ENCODE measurements at places on chromosomes 7 and 10.

DNA sequence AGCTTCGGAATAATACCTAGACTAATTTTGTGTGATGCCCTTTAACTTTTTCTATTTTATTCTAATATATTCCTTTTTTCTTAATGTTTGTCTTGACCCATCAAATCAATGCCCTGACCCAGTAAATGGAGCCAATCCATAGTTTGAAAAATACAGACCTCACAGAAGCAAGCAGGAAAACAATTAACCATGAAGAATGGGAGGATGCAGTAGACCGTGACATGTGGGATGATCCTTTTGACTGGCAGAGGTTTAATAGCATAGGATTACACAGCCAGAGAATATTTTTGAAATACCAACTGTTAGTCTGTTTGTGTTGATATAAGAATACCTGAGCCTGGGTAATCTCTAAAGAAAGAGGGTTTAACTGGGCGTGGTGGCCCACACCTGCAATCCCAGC is 142.6 kb upstream of the NEBL start:
- DNase-seq: no peak

GRCh38 chr7:102021841-102022618 is 204.6 kb downstream of the CUX1 start:
- DNase-seq: no peak

DNA sequence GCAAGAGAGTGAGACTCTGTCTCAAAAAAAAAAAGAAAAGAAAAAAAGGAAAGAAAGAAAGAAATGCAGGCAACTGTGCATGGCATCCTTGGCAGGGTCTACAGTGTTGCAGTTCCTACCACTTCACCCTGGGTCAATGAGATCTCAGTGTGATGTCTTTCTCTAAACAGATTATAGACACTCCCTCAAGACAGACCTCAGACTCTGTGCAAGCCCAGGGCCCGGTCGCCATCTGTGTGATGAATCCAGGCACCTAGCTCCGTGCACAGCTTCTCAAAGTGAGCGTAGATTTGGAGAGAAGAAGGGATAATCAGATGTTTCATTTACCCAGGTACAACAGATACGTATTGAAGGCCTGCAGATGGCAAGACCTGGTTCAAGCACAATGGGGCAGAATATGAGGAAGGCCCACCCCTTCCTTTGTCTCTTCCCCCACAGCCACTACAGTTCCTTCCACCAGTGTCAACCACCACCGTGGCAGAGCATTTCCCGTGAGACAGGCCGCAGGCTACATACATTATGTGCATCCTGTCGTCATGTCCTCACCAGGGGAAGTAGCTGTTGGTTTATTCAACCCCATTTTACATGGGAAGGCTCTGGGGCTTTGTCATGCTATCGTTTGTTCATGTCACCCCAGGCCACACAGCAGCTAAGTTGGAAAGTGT is 471.7 kb upstream of the GALNT17 start:
- no peak for DNase-seq

- no peak for DNase-seq
Observed at GRCh38 chr7:1809601-1810258, 139.7 kb downstream of the ELFN1 start.

DNA sequence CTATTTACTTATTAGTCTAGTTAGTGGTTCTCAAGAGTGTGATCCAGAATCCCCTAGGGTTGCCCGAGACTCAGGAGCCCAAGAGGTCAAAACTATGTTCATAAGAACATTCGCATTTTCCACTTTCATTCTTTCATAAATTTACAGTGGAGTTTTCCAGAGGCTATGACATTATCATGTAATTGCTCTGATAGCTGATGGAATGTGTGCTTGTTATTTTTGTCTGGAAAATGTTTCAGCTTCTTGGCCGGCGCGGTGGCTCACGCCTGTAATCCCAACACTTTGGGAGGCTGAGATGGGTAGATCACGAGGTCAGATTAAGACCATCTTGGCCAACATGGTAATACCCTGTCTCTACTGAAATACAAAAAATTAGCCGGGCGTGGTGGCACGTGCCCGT is 10.1 kb downstream of the PURB start:
- DNase-seq: no peak

- DNase-seq: no peak
Observed at GRCh38 chr10:86281396-86281795, 85.2 kb downstream of the GRID1 start.

GRCh38 chr10:102083541-102083940 is 18.4 kb downstream of the HPS6 start:
- DNase-seq: no peak

- no peak for DNase-seq
Observed at GRCh38 chr7:88169717-88170320, 50.0 kb downstream of the SRI start.

GRCh38 chr7:141568227-141568626 is 17.0 kb downstream of the AGK start:
- no peak for DNase-seq

DNA sequence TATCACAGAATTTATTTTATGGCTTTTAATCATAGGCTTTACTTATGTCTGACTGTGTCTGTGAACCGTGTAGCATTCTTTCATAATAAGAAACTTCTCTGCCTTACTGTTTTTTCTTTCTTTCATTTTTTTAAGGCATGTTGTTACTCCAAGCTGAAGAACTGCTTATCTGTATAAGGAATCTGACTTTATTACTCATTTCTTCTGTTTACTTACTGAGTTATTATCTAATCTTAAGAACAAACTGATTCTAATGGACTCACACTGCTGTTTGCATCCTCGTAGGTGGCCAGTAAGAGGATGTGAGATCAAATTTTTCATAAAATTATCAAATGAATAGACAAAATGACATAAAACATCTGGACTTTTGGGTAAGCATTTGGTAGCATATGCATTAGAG is 54.7 kb upstream of the DNAJC1 start:
- no peak for DNase-seq

DNA sequence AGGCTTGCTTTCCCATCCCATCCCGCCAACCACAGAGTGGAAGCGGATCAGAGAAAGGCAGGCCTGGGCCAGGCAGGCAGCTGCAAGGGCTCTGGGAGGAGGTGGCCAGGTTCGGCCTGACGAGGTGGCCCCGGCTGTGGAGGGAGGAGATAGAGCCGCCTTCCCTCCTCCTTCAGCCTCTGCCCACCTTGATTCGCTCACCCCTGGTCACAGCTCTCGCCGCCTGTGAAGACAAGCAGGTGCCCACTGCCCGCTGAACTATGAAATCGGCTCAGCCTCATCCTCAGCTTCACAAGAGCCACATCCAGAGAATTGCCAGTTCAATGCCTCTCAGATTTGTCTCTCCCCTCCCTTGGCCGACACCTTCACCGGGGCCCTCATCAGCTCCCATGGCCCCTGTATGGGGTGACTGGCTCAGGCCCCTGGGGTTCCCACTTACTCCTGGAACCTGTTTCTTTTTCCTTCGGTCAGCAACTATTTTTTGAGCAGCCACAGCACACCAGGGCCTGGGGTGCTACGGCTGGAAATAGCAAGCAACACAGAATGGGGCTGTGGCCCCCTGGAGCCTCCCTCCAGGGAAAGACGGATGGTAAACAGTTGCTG is 80.0 kb upstream of the CHST15 start:
- DNase-seq: no peak

DNA sequence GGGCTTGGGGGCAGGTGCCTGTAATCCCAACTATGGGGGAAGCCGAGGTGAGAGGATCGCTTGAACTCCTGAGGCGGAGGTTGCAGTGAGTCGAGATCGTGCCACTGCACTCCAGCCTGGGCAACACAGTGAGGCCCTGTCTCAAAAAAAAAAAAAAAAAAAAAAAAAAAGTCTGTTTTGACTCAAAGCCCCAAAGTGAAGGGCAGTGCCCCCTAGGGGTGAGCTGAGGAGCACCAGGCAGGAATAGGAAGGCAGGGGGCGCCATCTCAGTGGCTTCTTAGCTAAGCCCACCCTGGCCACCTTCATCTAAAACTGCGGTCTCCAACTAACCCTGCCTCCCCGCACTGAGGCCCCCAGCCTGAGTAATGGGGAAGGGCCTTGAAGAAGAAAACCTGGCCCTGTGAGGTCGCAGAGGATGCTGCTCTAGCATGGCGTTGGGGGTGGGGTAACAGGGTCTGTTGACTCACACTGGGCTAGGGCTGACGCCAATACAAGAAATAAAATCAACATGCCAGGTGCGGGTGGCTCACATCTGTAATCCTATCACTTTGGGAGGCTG is 9.8 kb downstream of the PODXL start:
- no peak for DNase-seq

- DNase-seq: no peak
Observed at GRCh38 chr7:140653319-140654108, 12.9 kb upstream of the DENND2A start.

- no peak for DNase-seq
Observed at GRCh38 chr10:5540891-5541290, 16.1 kb downstream of the CALML3 start.

DNA sequence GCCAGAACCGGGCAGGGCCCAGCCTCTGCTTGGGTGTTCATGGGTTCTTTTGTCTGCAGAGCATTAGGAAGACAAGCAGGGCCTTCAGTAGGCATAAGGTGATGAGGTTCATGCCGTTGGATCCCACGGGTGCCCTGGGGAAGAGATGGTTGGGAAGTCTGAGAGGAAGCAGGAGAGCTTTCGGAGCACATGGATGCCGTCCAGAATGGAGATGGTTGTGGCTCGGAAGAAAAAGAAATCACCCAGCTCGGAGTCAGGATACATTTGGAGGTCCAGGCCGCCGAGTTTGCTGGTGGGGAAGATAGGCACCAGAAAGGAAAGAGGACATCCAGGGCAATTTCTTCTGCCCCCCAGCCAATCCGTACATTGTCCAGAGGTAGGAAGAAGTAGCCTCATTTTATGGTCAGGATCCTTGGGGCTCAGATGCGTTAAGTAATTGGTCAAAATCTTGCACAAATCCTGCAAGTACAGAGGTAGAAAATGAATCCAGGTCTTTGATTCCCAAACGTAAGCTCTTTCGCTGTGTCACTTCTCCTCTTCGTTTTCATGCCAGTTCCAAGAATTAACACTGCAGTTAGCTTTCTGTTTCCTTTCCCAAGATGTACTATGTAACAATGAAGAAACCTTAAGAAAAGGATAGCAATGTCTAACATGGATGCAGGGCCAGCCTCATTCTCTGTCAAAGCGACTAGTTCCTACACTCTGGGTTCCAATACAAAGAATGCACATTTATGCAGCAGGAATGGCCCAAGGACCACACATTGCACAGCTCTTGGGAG is 147.8 kb upstream of the KLF6 start:
- DNase-seq: no peak

DNA sequence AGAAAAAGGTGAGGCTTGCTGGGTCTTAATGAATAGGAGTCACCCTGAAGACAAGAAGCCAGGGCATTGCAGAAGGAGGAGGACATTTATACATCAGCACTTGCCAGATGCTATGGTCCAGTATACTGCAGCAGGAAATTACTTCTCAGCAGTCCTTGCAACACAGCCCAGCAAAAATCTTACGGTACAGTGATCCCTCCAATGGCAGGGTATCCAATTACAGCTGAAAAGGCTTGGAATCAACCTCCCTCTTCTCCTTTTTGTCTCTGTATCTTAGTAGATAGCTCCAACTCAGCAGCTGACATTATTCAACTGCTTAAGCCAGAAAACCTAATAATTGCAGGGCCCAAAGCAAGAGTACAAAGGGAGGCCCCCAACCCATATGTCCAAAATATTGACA is 128.3 kb upstream of the COBL start:
- DNase-seq: no peak

DNA sequence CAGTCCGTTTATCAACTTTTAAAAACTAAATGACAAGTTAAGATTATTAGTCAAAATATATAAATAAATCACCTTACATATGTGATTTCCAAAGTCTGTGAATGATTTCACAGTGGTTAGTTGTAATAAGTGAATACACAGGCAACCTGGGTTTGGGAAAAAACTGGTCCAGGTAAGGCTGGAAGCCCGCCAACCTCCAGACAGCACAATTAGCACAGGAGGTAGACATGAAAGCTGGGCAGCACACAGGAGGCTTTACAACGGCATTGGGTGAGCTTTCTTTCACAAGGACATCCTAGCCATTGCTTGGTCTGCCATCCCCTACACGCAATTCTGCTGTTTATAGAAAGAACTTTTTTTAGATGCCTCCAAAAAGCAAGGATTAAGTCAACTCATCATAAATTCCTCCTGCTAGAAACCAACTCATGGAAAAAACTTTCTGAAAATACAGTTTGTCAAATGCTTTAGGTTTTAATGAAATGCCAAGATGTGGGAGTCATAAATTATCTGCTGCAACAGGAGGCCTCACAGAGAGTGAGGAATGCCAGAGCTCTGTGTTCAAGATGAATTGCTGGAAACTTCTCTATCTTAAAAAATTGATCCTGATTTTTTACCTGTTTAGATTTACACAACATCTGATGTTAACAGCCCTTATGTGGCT is 346.8 kb upstream of the NFE2L3 start:
- no peak for DNase-seq

GRCh38 chr7:131655866-131656265 is 99.4 kb upstream of the PODXL start:
- no peak for DNase-seq

DNA sequence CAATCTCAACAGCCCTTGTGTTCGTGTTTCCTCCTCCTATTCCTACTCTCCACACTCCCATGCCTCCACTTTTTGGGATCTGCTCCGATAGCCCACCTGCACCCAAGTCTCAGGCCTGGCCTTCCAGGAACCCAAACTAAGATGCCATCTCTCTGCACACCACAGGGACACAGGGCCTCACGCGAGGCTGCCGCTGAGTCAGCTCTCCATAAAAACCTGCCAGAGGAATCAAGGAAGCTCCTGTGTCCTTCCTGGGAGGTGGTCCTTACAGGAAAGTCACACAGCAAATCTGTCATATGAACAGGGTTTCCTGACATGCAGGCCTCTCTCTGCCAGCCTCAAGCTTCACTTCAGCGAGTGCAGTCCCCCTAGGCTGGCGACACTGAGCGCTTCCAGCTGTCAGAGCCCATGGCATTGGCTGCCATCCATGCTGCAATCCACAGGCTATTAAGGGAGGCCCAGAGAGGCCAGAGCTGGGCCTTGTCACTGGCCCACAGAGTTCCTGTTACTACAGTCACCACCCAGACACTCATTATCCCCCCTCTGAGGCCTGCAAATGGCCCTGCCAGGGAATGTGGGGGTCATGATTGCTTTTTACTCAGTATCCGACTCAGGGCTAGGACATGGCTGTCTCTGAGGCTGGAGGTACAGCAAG is 151.4 kb downstream of the OAT start:
- DNase-seq: no peak

GRCh38 chr7:157689269-157690057 is 352.7 kb downstream of the DNAJB6 start:
- no peak for DNase-seq

DNA sequence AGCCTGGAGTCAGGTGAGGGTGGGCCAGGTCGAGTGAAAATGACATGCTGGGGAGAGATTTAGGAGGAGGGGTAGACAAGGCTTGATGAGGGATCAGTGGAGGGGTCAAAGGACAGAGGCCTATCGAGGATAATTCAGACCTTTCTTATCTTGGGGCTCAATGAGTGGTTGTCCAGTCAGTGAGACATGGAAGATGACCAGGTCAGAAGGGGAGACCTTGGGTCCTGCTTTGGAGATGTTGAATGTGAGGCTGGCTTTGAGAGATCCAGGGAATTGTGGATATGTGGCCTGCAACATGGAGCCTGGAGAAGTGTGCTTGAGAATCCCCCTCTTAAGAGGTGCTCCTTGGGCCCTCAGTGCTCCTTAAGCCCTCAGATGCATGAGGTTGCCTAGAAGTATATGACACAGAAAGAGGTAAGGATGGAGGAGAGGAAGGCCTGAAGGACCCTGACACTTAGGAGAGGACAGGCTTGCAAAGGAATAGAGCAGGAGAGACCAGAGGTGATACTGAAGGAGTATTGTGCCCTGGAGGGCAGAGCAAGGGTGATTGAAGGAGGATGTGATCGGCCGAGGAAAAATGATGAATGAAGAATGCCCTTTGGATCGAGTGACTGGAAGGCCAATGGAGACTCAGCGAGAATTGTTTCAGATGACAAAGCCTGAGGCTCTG is 129.8 kb upstream of the GPR26 start:
- DNase-seq: no peak

GRCh38 chr7:125561006-125561405 is 631.4 kb upstream of the POT1 start:
- DNase-seq: no peak
